ENCODE measurements at places on chromosomes 5 and 9.

- DNase-seq: no peak
Observed at GRCh38 chr9:20732118-20732517, 48.1 kb downstream of the FOCAD start.

DNA sequence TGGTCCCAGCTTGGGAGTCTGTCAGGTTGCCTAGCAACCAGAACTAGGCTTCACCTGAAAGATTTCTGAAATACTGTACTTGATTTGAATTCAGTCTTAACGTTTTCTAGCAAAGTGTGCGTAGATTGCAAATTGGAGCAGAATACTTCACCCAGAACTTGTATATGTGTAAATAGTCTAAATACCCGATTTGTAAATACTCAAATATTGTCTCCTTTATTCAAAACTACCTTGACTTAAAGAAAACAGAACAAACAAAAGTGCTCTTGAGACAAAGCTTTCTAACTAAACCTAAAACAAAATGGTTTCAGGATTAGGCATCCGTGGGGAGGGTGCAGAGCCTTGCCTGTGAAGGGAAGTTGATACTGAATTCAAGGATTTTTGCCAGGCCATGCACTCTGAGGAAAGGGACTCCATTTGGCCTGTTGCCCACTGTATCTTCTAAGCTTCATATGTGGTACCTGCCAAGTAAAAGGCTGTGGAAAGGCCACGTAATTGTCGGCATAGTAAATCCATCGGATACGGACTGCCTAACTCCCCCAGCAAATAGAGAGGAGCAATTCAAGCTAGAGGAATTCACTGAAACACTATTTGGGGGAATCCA is 744 bp upstream of the HMGCS1 start:
- no peak for DNase-seq

DNA sequence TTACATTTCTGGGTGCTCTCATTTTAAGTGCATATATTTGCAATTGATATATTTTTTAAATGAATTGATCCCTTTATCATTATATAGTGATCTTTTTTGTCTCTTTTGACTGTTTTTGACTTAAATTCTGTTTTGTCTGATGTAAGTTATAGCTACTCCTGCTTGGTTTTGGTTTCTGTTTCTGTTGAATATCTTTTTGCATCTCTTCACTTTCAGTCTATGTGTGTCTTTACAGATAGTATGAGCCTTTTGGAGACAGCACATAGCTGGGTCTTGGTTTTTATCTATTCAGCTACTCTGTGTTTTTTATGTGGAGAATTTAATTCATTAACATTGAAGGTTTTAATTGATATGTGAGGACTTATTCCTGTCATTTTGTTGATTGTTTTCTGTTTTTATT is 311.3 kb downstream of the SPATA31D1 start:
- no peak for DNase-seq

GRCh38 chr9:37100741-37101140 is 19.6 kb upstream of the ZCCHC7 start:
- no peak for DNase-seq

GRCh38 chr5:61245936-61246335 is 83.7 kb upstream of the SMIM15 start:
- no peak for DNase-seq

GRCh38 chr5:178372142-178372571 is 139.6 kb upstream of the PHYKPL start:
- DNase-seq: no peak

GRCh38 chr9:138009803-138010690 is 132.5 kb downstream of the CACNA1B start:
- DNase-seq: no peak

DNA sequence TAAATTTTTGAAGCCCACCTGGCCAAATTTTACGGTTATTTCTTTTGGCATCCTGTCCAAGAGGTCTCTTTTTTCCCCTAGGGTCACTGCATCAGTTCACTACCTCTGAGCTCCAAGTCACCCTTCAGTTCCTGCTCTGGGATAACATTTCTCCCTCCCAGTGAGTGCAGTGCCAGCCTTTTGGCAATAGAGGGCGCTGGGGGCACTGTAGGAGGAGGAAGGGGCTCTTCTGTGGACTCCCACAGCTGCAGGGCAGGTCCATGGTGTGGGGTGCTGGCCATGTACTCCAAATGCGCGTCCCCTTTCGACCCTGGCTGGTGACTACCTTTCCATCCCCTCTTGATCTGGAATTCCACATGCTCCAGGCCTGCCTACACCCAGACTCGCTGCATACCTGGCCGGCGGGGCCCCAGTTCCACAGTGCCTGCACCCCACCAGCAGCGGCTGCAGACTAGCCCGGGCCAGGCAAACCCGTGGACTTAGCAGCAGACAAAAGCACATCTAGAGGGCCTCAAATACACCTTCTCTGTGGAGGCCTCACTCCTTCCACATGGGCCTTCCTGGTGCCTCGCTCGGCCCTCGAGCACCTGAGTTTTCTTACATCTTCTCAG is 20.3 kb upstream of the NINJ1 start:
- no peak for DNase-seq

GRCh38 chr9:21761309-21761901 is 41.0 kb upstream of the MTAP start:
- no peak for DNase-seq

GRCh38 chr5:8458038-8458383 is 589.1 kb downstream of the MTRR start:
- DNase-seq: no peak

DNA sequence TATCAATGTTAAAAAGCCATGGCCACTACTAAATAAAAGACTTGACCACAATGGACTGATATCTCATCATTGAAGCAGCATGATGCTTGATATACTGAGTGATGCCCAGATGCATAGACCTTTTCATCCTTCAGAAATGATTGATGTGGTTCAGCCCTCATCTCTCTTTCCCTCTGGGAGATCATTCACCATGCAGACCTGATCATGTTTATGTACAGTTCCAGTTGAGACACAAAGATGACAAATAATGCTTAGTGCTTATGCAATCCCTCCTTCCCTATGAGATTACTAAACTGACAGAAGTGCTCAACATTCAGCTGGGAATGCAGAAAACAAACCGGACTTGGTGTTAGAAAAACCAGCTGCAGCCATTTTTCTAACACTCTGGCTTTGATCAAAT is 91.9 kb upstream of the TLR4 start:
- no peak for DNase-seq

DNA sequence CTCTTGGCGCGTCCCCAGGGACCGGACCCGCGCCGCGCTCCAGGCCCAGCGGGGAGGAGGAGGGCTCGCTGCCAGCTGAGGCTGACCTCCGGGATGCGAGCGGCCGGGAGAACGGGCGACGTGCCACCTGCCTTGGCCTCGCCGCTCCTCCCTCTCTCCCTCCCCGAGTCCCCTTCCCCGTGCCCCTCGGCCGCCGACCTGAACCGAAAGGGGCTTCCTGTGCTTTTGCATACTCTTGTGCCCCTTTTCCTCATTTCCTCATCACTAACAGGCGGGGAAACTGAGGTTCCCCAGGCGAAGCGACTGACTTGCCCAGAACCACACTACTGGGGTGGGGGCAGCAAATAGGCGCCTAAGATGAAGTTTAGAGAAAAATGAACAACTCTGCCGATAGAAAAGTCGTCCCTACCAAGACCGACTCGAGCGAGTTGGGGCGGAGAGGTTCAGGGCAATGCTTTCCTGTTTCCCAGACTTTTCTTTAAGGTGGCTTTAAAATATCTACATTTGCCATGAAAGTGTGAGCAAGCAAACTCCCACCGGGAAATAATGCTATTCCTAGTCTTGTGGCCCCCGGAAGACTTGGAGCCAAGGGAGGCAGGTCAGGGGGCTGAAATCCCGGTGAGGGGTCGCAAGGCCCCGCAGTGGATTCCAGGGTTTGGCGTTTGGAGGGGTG is 580 bp upstream of the DUSP1 start:
- no peak for DNase-seq

GRCh38 chr5:132557478-132558172 is 848 bp downstream of the RAD50 start:
- no peak for DNase-seq

DNA sequence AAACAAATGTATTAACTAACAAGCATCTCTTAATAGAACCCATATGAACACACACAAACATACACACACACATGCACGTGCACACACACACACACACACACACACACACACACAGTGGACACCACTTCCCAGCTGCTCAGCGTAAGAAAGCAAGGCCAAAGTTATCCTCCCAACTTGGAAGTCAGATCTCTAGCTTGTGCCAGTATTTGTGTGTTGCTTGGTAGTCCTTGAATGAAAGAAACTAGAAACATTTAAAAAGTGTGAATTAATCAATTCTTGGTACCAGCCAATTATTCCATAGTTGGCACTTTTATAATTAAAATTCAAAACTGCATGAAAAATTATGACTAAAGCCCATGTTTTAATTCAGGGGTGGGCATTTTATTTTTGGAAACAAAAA is 178.1 kb downstream of the TMEM161B start:
- DNase-seq: no peak

- DNase-seq: no peak
Observed at GRCh38 chr5:124310453-124310852, 436.0 kb downstream of the ZNF608 start.

DNA sequence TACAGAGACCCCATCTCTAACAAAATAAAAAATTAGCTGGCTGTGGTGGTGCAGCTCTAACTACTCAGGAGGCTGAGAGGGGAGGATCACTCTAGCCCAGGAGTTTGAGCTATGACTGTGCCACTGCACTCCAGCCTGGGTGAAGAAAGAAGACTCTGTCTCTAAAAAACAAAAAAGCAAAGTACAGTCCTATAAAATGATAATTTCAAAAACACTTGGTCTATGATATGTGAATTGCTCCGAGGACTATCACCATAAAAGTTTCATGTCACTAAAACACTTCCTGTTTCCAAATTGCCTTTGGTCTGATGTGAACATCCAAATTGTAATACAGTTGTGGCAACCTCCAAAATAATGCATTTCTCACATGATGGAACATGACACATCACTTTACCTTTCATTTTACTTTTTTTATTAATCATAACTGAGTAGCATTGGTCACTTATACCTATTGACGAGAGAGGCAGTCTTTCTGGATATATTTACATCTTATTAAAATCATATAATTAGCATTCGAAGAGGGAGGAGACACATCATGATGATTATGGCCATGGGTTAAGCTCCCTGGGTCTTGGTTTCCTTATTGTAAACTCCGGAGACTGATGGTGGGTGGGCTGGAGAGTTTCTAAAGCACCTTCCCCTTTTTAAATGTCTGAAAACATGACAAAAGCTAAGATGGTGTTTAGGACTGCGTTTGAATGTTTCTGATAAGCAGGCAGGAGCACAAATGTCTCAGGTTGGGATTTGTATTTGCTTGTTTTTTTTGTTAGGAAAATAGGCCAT is 25.8 kb upstream of the CD180 start:
- DNase-seq: no peak

GRCh38 chr5:37915097-37915736 is 75.4 kb upstream of the GDNF start:
- DNase-seq: no peak

DNA sequence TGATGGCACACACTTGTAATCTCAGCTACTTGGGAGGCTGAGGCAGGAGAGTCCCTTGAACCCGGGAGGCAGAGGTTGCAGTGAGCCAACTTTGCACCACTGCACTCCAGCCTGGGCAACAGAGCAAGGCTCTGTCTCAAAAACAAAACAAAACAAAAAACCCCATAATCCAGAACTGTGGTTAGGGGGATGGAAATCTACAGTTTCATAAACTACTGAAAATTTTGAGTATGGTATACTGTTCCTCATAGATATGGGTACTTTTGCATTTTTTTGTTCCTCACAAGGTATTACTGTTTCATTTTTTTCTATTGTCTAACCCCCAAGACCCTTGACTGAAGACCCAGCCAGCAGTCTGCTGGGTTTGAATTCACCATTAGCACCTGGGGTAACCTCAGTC is 52.2 kb upstream of the MAP3K1 start:
- DNase-seq: no peak

DNA sequence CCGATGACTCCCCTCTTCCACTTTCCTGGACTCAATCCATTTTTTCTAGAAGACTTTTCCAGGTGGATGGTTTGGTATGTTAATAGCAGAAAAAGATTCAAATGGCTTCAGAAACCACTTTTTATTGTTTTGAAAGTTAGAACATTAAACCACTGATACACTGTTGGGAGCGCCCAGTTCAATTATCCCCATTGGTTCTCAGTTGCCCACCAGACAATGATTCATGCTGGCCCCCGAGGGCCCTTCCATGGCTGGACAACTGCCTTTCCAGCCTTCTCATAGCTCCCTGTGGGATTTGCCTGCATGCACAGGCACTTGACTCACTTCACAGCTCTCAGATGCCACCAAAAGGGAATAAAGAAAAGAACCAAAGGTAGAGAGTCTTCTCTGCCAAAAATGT is 21.3 kb upstream of the ANKRD34B start:
- no peak for DNase-seq

- no peak for DNase-seq
Observed at GRCh38 chr5:176388003-176388443, 375 bp downstream of the NOP16 start.

DNA sequence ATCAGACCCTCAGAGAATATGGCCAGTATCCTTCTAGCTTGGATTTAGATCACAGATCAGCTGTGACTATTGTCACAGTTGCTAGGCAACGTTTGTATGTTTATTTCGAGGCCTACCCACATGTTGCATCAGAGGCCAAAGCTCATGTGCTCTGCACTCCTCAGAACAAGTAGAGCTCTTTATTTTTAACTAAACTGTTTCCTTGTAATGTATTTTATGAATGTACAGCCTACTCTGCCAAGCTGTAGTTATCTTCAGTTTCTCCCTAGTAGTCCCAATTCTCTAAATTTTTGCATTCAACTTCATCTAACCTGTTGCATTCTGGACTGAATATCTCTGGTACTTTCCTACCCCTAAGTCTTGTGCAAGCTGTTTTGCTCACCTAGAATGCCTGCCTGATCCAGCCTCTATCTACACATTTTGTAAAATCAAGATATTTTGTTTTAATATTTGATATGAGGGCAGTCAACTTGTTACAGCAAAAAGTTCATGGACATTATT is 52.8 kb downstream of the CAST start:
- no peak for DNase-seq

- no peak for DNase-seq
Observed at GRCh38 chr9:91316093-91316492, 45.6 kb downstream of the AUH start.

DNA sequence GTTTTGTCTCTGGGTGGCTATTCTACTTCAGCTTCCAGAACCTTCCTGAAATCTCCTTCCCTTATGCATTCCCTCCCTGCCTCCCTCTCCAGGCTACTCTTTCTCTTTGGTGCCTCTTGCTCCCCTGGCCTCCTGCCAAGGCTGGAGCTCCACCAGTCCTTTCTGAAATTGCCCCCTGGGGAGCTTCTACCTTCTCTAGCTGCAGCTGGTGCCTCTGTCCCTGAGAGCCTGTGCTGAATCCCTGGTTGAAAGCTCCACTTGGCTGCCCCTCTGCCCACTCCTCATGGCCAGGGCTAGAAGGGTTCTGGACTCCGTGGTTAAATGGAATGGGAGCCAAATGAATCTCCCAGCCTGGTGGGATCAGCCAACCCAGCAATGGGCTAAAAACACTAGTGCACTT is 80.1 kb downstream of the COL15A1 start:
- DNase-seq: no peak
